ENCODE measurements at places on chromosomes 1 and 21.

GRCh38 chr1:186420311-186420710 is 40.6 kb downstream of the PDC start:
- no peak for DNase-seq

GRCh38 chr1:89262643-89263042 is 10.0 kb downstream of the GBP5 start:
- no peak for DNase-seq

DNA sequence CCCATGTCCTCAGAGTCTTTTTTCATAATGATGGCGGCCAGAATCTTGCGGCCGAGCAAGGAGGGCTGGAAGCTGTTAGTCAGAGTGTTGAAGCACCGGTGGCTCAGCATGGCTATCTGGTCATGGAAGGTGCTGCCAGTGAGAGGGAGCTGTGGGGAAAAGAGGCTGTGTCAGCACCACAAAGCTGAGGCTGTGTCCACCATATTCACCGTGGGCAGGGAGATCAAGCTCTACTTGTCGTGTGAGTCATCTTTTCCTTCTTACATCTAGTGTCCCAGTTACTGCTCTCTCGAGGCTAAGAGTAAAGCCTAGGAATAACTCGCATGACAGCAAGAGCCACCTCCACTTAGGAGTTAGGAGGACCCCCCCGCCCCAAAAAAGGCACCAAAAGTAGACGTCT is 18.2 kb downstream of the ADAR start:
- no peak for DNase-seq

DNA sequence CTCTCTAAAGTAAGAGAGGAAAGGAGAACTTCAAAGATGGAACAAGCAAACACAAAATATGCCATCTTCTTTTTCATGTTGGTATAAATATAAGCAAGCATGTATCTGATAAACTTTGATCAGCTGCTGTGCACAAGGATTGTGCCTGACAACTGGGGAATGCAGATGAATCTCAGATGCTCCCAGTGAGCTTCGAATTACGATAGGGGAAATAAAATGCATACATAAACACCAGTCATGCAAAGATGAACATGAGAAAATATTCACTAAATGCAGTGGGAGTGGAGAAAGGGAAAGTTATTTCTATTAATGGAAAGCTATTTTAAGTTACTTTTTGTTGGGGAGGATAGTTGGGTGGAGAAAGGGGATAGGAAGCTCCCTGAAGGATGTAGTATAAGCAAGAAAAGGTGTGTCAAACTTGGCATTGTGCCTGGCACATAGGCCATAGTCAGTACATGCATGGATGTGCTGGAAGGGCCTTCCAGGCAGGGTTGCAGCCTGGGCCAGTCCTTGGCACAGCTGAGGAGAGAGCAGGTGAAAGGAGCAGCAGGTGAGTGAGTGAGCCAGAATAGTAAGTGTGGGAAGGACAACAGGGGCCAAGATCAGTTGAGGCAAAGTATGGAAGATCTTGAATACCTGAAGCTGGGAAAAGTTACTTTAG is 57.8 kb upstream of the PGD start:
- DNase-seq = no peak

- DNase-seq = no peak
Observed at GRCh38 chr1:84776639-84777038, 86.4 kb upstream of the SSX2IP start.

- no peak for DNase-seq
Observed at GRCh38 chr1:214552174-214552608, 789 bp upstream of the PTPN14 start.

DNA sequence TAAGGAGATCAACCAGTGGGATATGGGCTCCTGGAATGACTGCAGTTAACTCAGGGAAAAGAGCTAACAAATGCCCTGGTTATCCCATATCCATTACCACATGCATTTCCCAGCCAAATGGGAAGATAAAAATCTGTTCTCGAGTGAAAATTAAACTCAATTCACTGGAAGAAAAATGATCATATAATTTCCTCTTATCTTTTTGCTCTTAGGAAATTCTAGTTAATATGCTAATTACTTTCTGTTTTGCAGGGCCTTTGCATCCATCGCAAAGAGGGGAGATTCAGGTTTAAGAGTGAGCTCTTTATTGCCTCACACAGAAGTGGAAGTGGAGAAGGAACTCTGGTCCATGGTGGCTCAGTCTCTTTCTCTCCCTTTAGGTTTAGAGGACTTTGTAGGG is 3.9 kb upstream of the IL24 start:
- DNase-seq = no peak

DNA sequence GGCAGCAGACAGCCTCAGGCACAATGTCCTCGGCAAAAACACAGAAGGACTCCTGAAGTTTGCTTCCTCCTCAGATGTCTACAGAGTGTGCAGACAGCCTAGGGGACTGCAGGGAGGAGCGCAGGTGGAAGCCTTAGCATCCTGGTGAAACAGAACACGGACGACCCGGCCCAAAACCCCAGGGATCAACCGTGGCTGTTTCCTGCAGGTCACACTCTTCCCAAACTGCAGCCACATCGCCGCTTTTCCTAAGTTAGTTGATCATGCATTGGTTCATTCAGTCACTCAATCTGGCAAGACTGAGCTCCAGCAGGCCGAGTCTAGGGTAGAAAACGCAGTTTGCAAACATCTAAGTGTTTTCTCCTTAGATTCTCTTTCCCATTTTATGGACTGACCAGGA is 33.4 kb downstream of the FHAD1 start:
- no peak for DNase-seq

- no peak for DNase-seq
Observed at GRCh38 chr1:27005648-27006496, 6.8 kb downstream of the TENT5B start.

DNA sequence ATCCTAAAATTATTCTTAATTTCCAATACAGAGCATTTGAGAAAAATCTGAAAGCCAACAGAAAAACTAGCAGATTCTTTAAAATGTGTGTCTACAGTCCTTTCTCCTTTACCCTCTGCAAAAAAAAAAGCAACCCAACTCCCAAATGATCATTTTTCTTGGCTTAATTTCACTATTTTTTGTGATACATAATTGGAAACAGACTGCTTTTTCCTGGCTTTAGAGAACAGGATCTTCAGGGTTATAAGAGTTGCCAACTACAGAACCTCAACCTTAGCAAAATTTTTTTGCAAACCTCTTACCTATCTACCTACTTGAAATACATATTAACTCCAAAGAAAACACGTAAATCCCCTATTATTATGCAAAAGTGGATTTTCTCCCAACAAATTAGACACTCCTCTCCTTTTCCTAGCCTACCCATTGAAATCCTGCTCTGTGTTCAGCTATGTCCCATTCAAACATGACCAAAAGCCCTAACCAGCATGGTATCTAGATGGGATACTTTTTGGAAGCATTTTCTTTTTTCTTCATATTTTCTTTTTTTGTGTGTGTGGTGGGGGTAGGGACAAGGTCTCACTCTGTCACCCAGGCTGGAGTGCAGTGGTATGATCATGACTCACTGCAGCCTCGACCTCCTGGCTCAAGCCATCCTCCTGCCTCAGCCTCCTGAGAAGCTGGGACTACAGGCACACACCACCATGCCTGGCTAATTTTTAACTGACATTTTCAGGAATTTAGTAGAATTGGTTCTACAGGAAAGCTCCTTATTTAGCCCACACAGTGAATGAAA is 9.0 kb downstream of the TGFBR3 start:
- DNase-seq = no peak

DNA sequence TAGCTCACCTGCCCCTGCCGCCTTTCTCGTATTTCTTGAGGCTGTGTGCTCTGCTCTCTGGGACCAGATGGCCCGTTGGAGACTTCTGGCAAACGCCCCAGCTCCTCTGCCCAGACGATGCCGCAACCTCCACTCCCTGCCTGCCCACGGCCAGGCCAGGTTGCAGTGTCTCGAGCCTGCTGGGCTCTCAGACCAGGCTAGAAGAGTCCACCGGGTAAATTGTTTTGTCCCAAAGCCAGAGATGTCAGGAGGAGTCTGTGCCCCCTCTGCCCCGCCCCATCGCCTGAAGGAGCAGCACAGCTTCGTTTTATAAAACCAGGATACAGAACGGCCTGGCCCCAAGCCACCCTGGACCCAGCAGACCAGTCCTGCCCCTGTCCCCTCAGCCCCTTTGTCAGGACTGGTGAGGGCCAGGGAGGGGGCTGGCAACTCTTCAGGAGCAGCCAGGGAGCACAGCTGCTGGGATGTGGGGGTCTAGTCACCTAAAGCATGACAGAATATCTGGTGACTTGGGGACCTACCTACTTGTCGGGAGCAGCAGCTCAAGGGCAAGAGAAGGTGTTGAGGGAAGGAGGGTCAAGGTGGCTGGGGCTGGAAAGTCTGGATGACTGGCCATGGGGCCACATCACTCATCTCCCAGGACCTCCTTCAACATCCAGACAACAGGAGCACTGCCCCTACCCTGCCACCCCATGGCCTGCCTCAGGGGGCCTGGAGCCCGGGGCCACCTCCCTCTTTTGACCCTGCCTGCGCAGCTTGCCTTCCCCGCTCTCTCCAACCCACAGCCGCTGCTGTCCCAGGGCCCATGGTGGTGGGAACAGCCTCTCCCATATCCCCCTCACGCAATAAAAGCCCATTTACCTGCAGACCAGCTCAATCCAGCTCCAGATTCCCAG is 33.9 kb upstream of the LBR start:
- no peak for DNase-seq

- peak; percentile 30 for DNase-seq
Observed at GRCh38 chr1:145927916-145928643, 796 bp upstream of the RBM8A start.

- no peak for DNase-seq
Observed at GRCh38 chr1:86567878-86568277, 21.0 kb downstream of the CLCA4 start.

DNA sequence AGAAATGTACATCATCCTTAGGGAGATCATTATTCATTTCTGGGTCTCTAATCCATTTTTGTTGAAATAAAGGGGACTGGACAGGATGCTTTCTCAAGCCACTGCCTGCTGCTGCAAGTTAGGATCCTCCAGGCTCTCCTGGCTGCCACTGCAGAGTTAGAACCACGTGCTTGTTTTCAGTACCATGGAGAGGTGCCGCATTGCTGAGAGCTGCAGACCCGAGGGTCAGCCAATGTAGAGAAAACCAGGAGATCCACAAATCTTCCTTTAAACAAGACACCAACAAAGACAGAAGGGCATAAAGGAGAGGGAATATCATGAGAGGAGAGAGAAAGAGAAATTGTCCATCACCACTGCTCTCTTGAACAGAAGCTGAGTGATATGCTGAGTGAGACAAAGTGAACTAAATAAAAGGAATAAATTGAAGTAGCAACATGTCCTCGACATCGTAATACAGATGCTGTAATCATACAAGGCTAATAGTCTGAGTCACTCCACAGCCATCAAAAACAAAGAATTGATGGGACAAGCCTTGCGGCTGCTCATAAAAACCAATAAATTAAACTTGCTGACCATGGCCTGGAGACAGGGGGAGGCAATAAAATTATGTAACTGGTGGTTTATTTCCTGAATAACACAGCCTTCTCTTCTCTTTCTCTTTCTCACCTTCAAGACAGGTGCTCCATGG is 255.7 kb downstream of the OMA1 start:
- DNase-seq = peak; percentile 22

GRCh38 chr1:9730096-9730901 is 78.8 kb downstream of the PIK3CD start:
- DNase-seq = no peak

- peak; percentile 49 for DNase-seq
Observed at GRCh38 chr1:165075725-165076370, 280.7 kb downstream of the LMX1A start.

DNA sequence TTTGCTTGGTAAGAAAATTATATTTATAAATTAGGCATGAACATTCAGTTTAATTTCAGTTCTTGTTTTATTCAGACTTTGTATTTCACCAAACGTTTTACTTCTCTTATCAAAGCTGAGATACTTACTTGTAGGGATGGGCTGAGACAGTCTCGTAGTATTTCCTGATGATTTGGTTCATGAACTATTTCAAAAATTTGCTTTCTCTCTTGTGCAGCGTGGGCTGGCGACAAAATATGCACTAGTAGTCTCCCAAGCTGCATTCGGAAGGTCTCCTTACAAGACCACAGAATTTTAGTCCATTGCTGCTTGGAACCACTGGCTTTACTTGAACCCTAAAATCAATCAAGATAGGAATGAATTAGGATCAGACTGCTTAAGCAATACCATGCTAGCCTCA is 91.7 kb upstream of the GNG4 start:
- no peak for DNase-seq

GRCh38 chr1:50335036-50335435 is 88.2 kb downstream of the DMRTA2 start:
- DNase-seq = no peak

DNA sequence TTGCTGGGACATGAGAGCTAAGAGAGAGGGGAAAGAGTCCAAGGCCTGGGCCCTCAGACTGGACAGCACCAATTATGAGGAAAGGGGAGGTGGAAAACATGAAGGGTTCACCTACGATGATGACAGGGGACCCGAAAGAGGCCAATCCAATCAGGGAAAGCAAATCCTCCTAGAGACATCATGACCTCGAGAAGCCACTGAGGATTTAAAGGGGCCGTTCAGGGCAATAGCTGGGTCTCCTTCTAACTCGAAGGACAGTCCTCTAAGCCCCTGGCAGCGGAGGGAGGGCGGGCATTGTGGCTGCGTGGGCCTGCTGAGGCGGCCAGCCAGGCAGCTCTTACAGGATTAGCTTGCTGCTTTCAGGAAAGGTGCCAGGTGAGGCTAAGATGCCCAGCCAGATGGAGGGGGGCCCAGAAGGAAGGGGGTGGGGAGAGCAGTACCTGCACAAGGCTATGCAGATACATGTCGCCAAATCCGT is 7.4 kb downstream of the MEF2D start:
- DNase-seq = peak; percentile 86

GRCh38 chr1:39922251-39922688 is 20.6 kb upstream of the MYCL start:
- no peak for DNase-seq

DNA sequence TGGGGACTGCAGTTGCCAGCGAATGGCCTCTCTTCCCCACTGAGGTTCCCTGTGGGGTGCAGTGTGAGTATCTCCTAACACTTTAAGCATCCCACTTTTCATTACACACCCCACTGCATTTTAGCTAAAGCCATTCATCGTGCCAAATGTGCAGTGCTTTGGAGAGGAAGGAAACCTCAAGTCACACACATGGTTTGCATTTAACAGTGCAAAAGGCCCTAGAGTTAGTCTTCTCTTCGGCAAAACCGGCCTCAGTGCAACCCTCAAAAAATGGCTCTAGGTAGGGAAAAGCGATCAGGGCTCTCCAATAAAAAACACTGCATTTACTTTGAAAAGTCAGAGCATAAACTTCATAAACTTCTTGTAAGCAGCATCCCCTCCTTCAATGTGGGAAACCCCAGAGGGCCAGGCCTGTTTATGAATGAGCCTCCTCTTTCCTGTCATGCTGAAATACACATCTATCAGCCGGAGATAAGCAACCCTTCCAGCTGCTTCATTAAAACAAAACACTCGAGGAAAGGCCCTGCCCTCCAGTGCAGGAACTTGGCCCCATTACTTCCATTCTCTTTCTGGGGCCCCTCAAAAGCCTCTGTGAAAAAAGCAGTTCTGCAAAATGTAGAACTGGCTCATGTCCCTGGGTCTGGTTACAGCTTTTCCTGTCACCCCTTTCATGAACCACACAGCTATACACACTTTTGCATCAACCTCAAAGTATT is 184.0 kb downstream of the CDC7 start:
- no peak for DNase-seq

All from NAMALWA (cell line).